A673 (cell line): ENCODE measurements at places on chromosomes 3 and 15.

GRCh38 chr3:14177580-14178246 is 688 bp downstream of the XPC start:
- DNase-seq = no peak

- DNase-seq = no peak
Measured at GRCh38 chr3:192986379-192986778, 68.7 kb upstream of the MB21D2 start.

GRCh38 chr3:173770011-173770410 is 372.5 kb downstream of the NLGN1 start:
- DNase-seq = no peak

DNA sequence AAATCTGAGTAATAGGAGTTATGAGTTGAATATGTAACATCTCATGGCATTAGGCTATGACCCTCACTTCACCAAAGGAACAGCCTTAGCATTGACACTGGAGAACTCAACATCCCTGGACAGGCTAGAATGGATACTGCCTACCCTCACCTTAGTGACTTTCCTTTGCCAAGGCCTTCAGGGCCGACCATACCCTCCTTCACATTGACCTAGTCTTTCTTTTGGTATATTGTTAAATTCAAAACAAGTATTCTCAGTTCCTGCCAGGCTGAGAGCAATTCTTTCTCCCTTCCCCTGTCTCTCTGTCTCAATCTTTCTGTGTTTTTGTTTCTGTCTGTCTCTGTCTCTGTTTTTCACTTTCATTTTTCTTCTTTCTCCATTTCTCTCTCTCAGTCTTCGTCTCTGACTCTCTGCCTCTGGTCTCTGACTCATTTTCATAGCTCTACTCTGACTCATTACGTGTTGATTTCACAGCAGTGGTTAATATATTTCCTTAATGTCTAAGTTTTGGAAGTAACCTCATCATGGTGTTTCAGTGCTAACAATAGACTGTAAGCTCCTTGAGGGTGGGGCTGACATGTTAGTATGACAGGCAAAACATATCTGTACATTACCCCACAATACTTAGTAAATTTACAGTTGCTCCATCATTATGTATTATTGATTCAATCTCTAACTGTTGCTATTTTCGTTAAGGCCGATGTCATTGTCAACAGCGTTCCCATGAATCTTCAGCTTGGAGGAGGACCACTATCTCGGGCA is 32.5 kb downstream of the PARP15 start:
- DNase-seq = peak; percentile 27

- peak; percentile 65 for DNase-seq
Measured at GRCh38 chr3:139378587-139379241, 10.7 kb downstream of the COPB2 start.

- no peak for DNase-seq
Measured at GRCh38 chr3:52054661-52055511, 1.5 kb downstream of the DUSP7 start.

DNA sequence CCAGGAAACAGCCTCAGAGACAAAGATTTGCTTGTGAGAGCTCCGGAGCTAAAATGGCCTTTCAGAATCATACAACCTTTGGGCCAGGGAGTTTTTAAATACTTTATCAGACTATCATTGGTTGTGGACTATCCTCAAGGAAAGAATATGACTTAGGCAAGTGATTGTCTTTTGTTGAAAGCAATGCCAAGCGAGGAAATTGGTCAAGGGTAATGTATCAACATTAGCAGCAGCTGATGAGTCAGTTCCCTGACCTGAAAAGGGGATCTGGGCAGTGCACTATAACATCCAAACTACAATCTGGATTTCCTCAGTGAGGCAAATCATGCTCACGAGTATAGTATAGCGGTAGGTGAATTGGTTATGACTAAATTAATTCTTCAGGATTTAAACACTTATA is 303.6 kb downstream of the LSAMP start:
- no peak for DNase-seq

- no peak for DNase-seq
Measured at GRCh38 chr3:170226426-170226960, 4.3 kb downstream of the PRKCI start.

GRCh38 chr3:195696632-195697278 is 24.0 kb upstream of the MUC20 start:
- no peak for DNase-seq

GRCh38 chr3:11096266-11097139 is 57.8 kb upstream of the HRH1 start:
- DNase-seq = peak; percentile 97

- no peak for DNase-seq
Measured at GRCh38 chr3:4261406-4261805, 41.8 kb upstream of the SETMAR start.
